ENCODE measurements at places on chromosomes 13 and 19.

GRCh38 chr13:91280801-91281200 lies 66.7 kb upstream of the MIR17HG start:
- DNase-seq: no peak

GRCh38 chr13:60335531-60335930 lies 61.5 kb upstream of the TDRD3 start:
- no peak for DNase-seq

DNA sequence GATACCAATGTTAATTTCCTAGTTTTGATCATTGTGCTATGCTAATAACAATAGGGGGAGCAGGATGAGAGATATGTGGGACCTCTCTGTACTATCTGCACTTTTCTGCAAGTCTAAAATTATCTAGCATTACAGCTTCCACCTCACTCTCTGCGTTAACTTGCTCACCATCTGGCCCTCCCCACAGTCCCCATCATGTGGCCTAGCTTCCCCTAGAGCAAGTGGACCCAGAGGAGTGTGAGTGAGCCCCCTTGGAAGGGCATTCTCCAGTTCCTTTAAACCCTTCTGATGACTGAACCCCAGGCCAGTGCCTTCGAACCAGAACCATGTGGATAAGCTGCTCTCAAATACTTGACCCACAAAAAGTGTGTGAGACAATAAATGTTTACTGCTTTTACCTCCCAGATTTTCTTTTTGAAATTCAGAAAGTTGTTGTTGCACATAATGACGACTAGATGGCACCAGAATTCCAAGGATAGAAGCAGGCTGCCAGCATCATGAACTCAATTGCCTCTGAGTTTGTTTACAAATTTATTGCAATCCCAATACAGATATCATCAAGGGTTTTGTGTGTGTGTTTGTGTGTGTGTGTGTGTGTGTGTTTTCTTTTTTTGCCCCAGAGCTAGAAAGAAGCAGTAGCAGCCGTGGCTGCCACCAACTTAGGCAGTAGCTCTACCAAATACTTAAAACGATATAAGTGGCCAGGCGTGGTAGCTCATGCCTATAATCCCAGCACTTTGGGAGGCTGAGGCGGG lies 49.0 kb upstream of the ZNF780A start:
- peak; percentile 53 for DNase-seq

- no peak for DNase-seq
Observed at GRCh38 chr19:40512473-40513344, 45.9 kb downstream of the SPTBN4 start.

GRCh38 chr13:27928805-27929753 lies 9.3 kb downstream of the PDX1 start:
- no peak for DNase-seq

- peak; percentile 44 for DNase-seq
Observed at GRCh38 chr13:77184455-77184854, 142.4 kb downstream of the MYCBP2 start.

DNA sequence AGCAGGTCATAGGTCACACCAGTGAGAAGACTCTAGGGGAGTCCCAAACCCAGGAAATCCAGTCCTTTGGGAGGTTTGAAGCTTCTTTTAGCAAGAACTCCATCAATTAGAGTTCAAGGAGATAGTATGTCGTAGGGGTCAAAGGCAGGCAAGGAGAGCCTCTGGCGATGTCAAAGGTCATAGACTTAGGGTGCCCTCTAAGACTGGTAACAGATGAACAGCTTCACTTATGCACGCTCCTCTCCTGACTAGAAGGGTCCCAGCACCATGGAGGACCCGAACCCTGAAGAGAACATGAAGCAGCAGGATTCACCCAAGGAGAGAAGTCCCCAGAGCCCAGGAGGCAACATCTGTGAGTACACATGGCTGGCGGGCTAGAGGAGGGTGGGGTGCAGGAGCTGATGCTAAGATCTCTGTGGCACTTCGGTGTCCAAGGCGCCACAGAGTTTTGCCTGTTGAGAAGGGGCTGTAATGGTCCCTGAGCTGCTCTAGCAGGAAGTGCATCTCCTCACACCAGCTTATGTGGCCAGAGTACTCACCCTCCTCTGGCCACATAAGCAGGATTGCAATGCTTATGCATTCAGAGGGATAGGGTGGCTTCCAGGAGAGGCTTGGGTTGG lies 557 bp downstream of the ZNF576 start:
- no peak for DNase-seq

DNA sequence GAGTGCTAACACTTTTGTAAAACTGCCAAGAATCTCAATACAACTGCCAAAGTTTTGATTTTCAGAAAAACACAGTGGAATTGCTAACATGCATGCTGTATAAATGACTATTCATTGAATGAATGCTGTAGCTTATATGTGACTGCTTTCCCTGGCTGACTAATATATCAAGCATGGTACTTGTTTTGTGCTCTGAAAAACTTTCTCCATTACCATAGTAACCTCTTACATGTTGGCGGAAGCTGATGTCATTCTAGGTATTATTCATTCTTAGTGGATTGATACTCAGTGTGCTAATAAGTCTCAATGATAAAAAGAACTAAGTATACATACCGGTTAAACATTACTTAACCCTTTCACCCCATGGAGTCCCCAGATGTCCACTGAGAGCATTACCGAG lies 166.1 kb upstream of the MYO16 start:
- DNase-seq: no peak

- DNase-seq: peak; percentile 25
Observed at GRCh38 chr19:41528106-41528505, 47.9 kb upstream of the CEACAM21 start.

GRCh38 chr13:76864259-76864658 lies 21.9 kb downstream of the KCTD12 start:
- DNase-seq: no peak

GRCh38 chr13:30153545-30154426 lies 153.6 kb downstream of the KATNAL1 start:
- DNase-seq: no peak

GRCh38 chr13:105291987-105292386 lies 1243.5 kb downstream of the EFNB2 start:
- DNase-seq: no peak

DNA sequence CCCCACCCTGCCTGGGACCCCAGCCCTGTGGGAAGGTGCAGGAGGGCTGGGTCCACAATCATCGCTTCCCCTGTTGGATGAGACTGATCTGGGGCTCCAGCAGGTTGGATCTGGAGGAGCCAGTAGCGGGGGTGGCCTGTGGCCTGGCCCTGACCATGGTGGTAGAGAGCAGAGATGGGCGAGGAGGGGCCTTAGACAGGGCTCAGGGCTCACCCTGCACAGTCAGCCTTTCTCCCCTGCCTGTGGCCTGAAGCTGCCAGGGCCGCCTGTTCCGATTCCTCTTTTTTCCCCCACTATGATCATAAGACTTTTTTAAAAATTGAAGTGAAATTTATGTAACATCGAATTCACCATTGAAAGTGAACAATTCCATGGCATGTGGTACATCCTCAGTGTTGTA lies 18.2 kb downstream of the SIN3B start:
- peak; percentile 27 for DNase-seq

- DNase-seq: no peak
Observed at GRCh38 chr13:20270163-20270865, 38.2 kb upstream of the GJB6 start.

DNA sequence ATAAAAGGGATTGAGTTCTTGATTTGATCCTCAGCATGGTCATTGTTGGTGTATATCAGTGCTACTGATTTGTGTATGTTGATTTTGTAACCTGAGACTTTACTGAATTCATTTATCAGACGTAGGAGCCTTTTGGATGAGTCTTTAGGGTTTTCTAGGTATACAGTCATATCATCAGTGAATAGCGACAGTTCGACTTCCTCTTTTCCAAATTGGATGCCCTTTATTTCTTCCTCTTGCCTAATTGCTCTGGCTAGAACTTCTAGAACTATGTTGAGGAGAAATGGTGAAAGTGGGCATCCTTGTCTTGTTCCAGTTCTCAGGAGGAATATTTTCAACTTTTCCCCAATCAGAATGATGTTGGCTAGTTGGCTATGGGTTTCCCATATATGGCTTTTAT lies 27.0 kb downstream of the POMP start:
- no peak for DNase-seq

DNA sequence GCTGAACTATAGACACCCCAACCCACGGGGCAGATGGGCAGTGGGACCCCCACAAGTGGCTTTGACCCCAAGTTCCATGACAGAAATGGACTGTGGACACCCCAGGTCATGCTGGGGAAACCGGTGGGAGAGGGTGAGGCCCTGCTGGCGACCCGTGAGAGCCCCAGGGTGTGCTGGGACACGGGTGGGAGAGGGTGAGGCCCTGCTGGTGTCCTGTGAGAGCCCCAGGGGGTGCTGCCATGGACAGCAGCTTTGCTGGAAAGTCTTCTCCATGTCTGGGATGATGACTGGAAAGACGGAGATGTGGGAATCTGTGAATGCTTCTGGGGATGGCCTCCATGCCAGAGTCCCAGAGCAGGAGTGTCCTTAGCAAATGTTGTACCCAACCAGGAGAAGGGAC lies 148.4 kb downstream of the URI1 start:
- no peak for DNase-seq

DNA sequence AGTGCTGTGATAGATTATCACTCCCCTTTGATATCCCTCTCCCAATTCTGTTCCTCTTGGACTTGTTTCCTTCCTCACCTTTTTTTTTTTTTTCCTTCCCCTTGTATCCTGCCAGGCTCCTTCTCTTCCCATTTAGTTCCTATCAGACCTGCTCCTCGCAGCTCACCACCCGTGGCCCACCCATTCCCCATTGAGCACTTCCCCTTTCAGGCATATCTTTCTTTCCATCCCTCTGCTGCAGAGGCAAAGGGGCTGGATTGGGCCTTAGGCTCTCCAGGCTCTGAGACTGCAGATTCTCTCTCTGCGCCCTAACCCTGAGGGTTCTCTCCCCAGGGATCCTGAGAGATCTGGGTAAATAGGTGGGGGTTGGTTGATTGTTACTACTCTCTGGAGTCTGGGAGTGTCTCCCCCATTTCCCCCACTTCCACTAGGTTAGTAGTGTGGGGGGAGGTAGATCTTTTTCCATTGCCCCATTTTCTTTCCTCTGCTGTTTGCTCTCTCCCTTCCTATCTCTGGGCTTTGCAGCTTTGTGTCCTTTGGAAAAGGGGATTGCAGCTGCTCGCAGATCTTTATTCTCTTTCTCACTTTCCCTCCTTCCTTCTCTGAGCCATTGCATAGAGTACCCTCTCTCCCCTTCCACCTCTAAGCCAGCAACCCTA lies 2.3 kb downstream of the ARHGAP35 start:
- no peak for DNase-seq

DNA sequence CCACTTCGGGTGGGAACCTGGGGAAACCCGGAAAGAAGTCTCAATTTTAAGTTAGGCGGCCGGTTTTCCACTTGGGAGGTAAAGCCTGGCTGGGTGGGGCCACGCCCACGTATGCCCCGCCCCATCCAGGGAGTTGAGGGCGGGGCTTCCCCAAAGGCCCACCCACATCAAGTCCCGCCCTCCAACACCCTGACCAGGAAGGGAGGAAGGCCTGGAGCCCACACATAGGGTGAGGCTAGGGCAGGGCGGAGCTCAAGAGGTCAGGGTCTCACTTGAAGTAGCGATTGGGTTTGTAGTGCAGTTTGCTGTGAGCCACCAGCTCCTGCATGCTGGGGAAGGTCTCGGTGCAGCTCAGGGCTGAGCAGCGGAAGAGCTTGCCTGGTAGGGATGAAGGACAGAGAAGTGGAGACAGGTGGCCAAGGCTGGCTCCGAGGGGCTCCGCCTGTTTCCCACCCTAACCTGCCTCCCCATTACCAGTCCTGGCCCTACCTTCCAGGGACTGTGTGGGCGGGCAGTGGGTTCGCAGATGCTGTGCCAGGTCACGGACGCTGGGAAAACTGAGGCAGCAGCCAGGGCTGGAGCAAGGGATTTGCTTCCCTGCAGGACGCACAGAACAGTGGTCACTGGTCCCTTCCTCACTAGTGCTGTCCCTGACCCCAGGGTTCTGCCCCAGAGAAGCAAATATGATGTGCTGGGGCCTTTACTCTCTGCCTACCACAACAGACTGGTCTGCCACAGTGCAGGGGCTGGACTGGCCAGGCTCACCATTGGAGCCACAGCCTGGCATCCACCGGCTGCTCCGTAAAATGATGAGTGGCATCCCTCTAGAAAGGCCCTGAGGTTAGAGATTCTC lies 1.6 kb downstream of the ZNF414 start:
- DNase-seq: no peak

DNA sequence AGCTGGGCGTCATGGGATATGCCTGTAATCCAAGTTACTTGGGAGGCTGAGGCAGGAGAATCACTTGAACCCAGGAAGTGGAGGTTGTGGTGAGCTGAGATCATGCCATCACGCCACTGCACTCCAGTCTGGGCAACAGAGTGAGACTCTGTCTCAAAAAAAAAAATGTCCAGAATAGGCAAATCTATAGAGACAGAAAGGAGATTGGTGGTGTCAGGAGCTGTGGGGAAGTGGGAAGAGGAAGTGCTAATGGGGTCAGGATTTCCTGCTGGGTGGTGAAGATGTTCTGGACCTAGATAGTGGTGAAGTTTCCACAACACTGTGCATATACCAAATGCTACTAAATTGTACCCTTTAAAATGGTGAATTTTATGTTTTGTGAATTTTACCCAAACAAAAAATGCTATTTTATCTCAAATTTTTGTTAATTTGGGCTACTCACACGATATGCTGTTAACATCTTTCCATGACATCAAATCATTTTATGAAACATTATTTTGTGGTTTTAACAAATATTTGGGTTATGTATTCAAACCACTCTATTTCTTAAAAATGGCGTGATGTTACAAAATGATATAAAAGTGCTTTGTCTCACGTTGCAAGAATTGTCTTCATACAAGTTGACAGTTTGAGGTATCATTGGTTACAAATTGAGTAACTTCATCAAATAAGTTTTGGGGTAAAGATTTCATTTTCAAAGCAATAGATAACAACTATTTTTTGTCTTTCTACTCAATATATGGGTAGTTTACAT lies 7.4 kb upstream of the CYP4F3 start:
- peak; percentile 29 for DNase-seq

GRCh38 chr13:95354156-95354555 lies 52.9 kb upstream of the ABCC4 start:
- no peak for DNase-seq

- no peak for DNase-seq
Observed at GRCh38 chr13:75341028-75341427, 140.9 kb downstream of the TBC1D4 start.

DNA sequence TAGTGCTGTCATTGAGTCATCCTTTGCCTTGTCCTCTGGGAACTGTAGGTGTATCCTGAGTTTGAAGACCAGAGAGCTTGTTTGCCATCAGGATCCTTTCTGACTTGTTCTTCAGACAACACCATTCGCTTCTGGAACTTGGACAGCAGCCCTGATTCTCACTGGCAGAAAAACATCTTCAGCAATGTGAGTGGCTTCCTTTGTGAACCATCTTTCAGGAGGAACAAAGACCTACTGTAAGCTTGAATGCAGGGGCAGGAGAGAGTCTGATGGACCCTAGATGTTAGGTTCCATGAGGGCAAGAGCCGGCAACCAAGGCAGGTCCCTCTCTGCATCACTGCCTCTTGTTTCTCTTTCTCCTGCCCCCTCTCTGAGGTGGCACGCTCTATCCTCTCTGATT lies 26.7 kb downstream of the WDR62 start:
- DNase-seq: no peak
